Stimulated activated CD8-positive, alpha-beta memory T cell treated with anti-CD3 and anti-CD28 coated beads, Interleukin-4, amount 100 ng/mL, for 1 hour (primary cell): ENCODE measurements at places on chromosomes 6 and 20.

GRCh38 chr20:50582591-50583234 is 72.5 kb downstream of the PTPN1 start:
- no peak for DNase-seq

DNA sequence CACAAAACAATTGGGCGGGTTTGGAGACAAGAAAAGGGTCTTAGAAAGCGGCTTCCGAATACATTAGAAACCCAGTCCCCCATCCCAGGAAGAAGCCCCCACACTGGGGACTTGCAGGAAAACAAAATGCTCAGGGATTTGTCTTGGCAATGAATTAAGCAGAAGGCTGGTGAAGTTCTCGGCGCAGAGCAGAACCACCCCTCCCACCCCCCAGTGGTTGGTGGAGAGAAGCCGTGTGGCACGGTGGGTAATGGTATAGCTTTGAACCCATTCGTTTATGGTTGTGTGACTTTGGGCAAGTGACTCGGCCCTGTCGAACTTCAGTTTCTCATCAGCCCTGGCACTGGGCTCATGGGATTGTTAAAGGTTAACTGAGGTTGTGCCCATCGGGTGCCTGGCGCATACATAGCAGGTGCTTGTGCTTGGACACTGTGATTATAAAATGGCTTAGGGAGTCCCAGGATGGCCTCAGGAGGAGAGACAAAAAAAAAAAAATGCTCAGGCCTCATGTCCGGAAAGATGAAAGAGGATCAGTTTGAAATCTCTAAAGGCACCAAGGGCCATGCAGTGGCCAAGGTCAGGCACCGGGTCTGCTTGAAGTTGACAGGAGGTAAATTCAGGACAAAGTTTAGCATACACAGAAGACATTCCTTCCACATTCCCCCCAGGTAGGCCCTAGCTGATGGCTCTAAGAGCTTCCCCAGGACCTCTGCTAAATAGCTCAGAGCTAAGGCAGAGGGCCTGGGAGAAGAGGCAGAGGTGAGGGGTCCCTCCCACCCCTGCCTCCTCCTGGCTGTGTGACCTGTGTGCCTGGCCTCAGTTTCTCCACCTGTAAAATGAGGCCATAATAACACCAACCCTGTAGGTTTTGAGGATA is 120.1 kb upstream of the PTPN1 start:
- no peak for DNase-seq

GRCh38 chr20:45987108-45987780 is 15.2 kb upstream of the ZNF335 start:
- DNase-seq: peak; percentile 62

DNA sequence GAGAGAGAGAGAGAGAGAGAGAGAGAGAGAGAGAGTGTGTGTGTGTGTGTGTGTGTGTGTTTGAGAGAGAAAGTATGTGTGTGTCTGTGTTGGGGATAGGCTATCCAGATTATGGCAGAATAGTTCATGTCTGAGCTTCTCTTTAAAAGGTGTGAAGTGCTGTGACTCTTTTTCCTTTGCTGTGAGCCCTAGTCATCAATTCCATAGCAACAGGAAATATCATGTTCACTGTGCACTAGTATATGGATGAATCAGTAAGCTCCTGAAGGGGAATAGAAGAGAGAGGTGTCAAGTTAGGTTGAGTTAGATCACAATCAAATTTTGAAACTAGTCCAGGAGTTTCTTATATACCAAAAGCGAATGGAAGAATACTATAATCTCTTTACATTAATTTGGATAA is 318.7 kb downstream of the RFPL4B start:
- DNase-seq: no peak

DNA sequence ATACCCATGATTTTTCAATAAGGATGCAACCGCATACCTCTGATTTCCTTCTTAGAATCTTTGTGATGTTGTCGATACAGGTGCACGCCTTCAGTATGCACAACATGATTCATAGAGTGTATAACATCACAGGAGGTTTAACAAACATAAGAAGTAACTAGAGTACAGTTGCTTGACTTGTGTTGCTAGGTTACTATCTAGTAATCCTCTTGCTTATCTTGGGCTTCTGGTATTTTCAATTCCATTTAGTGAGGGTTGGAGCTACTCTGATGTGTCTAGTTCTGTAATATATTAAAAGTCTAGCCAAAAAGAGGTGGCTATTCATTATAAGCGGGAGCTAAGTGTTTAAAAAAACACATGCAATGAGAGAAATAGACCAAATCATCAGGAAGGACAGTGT is 85.5 kb upstream of the TENT5A start:
- no peak for DNase-seq
